Mesothelial cell of epicardium (in vitro differentiated cells): ENCODE measurements at places on chromosomes 3 and 15.

DNA sequence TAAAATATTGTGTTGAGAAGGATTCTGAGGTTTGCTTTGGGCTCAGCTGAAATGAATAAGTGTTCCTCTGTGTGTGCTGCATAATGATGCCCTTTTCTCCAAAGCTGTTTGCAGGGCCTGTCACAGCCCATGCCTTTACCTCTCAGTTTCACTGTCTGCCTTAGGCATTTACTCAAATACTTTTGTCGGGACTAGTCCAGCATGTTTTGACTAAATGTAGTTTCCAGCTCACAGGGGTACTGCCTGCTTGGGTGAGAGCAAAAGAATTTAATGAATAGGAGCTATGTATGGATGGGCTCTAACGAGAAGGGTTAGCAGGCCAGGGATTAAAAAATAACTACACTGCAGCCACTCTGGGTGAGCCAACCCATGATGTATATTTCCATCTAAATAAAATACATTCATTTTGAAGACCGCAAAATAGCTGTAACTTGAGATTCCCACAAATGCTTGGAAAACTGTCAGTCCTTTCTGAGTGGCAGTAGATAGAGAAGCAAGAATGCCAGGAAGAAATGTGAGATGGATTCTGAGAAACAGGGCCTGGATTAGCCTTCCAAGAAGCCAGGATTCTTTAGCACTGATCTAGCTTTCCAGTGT lies 549.2 kb upstream of the TBL1XR1 start:
- DNase-seq = no peak

GRCh38 chr3:48278884-48279559 lies 38.1 kb downstream of the ZNF589 start:
- no peak for DNase-seq

- no peak for DNase-seq
Measured at GRCh38 chr15:91471468-91471867, 371.4 kb downstream of the SV2B start.

DNA sequence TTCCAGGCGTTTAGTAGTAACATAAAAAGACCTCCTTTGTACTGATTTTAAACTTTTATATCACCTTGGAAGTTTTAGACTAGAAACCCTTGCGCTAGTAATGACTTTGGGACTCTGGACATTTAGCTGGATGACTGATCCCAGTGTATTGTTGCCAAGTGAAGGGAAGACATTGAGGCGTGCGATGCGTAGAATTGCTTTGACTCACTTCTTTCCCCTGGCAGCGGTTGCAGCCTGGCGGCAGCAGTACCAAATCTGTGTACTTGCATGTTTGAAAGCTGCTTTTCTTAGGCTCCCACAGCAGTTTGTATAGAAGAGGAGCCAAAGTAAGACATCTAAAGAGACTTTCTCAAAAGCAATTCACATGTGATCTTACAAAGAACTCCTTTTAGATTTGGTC lies 151.6 kb downstream of the BBX start:
- DNase-seq = no peak

DNA sequence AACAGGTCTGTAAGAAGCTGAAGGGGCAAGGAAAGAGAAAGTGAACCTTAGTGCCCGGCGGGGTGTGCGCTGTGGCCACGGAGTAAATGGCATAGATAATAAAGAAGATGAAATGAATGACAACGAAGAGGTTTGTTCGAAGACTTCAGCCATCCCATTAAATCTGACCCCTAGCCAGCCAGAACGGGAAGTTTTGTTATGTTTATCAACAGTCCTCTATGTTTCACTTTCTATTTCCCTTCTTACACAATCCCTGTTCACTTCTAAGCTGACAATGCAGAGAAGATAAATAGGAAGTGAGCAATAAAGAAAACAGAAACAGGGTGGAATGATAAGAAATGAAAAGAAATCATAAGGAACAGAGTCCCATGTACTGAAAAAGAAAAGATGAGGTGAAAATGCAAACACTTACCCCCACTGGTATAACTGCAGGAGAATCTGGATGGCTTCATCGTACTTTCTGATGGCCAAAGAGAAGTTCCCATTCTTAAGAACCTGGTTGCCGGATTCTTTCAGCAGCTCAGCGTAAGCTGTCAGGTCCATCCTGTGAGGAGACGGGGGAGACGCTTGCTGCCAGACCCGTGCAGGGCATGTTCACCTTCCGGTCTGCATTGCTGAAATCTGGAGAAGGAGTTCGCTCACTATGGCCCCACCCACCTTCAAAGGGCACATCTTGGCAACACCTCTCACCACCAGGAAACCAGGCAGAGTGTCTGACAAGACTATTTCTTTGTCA lies 36.8 kb downstream of the TRANK1 start:
- DNase-seq = no peak

- no peak for DNase-seq
Measured at GRCh38 chr15:60683156-60683555, 204.2 kb upstream of the ICE2 start.

DNA sequence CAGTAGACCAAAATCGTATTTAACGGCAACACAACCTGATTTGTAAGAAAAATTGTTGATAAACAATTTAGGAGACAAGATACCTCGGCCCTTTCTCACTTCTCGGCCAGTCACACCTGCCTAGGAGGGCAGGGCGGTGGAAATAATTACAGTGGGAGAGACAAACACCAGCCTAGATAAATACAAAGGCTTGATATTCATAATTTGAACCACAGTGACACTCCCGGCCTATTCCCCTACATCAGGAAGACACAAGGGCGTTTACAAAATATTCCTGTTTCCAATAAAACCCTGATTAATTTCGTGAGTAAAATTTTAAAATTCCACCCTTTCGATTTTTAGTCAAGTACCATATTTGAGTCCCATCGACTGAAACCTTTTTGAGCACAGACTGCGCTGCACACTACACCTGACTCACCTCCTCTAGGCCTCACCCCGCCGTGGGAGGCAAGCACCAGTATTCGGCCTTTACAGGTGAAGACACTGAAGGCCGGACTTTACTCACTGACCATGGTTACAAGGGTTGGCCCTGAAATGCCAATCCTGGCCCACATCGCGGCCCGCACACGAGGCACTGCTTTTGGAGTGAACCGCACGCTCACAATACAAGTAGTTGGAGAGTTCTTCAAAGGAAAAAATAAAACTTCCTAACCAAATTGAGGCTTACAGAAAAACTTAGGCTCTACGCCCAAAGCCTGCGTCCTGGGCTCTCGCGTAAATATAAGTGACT lies 794 bp downstream of the ARPP19 start:
- DNase-seq = no peak

- no peak for DNase-seq
Measured at GRCh38 chr3:120111898-120112297, 17.7 kb upstream of the GSK3B start.
